ENCODE measurements at places on chromosomes 12 and 14. TPM values are rescaled to one million over a fixed set of nuclear protein-coding genes. Genes with fewer than 3 reads are reported as not detected.

GRCh38 chr14:22179190-22179589 is 409.8 kb downstream of the DAD1 start:
- DNase-seq, result no peak
- H3K36me3 ChIP-seq, result no peaks in the 10 kb centered on the region
- H3K4me3 ChIP-seq, result no peak overlapping the region
- peaks cover 25% of the 10 kb centered on the region for H3K4me1 ChIP-seq
- no peak overlapping the region for H3K27ac ChIP-seq
- H3K27me3 ChIP-seq, result no peaks in the 10 kb centered on the region

- H3K27me3 ChIP-seq, result no peaks in the 10 kb centered on the region
- peak overlapping the region; percentile 61 for H3K4me3 ChIP-seq
These were observed 238.3 kb downstream of the SLC41A2 start for GRCh38 chr12:104719700-104720338.

- H3K4me3 ChIP-seq, result no peak overlapping the region
- no peaks in the 10 kb centered on the region for H3K36me3 ChIP-seq
- no peak for DNase-seq
- H3K27ac ChIP-seq, result no peak overlapping the region
- H3K4me1 ChIP-seq, result peaks cover 30% of the 10 kb centered on the region
These were observed 38.8 kb upstream of the ATP23 start for GRCh38 chr12:57902478-57902969.

- no peaks in the 10 kb centered on the region for H3K36me3 ChIP-seq
- H3K4me3 ChIP-seq, result no peak overlapping the region
- no peak for DNase-seq
These were observed 86.2 kb downstream of the HELB start for GRCh38 chr12:66388517-66388916.

The KRAS gene
- 32.5 TPM for total RNA-seq

- peak overlapping the region; percentile 100 for H3K4me3 ChIP-seq
- H3K4me1 ChIP-seq, result peaks cover 50% of the 10 kb centered on the region
- peaks cover 56% of the 10 kb centered on the region for H3K36me3 ChIP-seq
- no peaks in the 10 kb centered on the region for H3K27me3 ChIP-seq
- DNase-seq, result no peak
These were observed 3.2 kb downstream of the PTGES3 start for GRCh38 chr12:56684745-56685359.

GRCh38 chr12:113684908-113685782 is 213.5 kb upstream of the LHX5 start:
- H3K4me3 ChIP-seq, result no peak overlapping the region
- no peaks in the 10 kb centered on the region for H3K4me1 ChIP-seq

GRCh38 chr12:41992692-41993215 is 151.9 kb downstream of the GXYLT1 start:
- DNase-seq, result no peak
- H3K36me3 ChIP-seq, result no peaks in the 10 kb centered on the region
- H3K27me3 ChIP-seq, result peaks cover 4% of the 10 kb centered on the region
- no peaks in the 10 kb centered on the region for H3K4me1 ChIP-seq
- no peak overlapping the region for H3K4me3 ChIP-seq
- H3K27ac ChIP-seq, result no peak overlapping the region

The C3AR1 gene
- total RNA-seq, result 5.4 TPM

DNA sequence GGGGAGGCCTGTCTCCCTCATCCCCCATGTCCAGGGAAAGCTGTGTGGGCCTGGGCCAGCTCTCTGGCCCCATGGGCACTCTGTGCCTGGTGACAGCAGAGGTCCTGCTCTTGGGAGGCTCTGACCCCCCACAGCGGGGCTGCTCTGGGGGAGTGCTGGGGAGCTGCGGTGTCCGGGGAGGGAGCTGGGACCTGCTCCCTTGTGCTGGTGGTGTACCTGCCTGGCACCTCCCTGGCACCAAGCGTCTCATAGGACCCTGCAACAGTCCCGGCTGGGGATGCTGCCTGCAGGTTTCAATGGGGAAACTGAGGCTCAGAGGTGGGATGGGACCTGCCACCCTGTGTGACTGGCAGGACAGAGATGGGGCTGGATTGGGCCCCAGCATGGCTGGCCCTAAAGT is 111.3 kb downstream of the KIF26A start:
- no peak overlapping the region for H3K4me3 ChIP-seq
- no peak overlapping the region for H3K27ac ChIP-seq
- H3K36me3 ChIP-seq, result no peaks in the 10 kb centered on the region
- H3K4me1 ChIP-seq, result no peaks in the 10 kb centered on the region
- no peaks in the 10 kb centered on the region for H3K27me3 ChIP-seq

DNA sequence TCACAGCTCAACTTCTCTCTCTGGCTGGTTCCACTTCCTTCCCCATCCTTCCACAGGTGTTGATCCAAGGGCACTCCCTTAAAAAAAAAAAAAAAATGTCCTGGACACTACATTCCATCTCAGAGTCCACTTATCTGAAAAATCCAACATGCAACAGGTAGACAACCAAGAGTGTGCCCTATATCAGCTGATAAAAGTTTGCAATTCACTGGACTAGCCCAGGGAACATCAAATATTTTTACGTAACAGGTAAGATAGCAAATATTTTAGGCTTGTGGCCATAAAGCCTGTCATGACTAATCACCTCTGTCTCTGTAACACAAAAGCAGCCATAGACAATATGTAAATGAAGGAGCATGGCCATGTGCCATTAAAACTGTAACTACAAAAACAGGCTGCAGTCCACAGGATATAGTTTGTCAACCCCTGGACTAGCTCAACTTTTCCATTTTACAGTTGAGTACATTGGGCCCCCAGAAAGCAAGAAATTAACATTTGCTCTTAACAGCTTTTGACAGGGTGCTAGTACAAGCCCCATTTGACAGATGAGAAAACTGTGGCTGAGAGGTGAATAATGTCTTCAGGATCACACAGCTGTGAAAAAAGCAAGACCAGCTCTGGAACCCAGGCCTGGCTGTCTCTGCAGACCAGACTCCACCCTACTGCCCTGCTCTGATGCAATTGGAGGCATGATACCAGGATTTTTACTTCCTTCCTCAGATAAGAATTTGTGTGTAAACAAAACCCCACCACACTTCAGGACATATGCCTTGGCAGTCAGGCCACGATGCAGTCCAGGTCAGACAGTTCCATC is 68.9 kb downstream of the CMKLR1 start:
- no peaks in the 10 kb centered on the region for H3K36me3 ChIP-seq
- no peak for DNase-seq
- H3K27ac ChIP-seq, result no peak overlapping the region
- peaks cover 6% of the 10 kb centered on the region for H3K27me3 ChIP-seq
- no peaks in the 10 kb centered on the region for H3K4me1 ChIP-seq

The OR6C74 gene
- total RNA-seq, result not detected

DNA sequence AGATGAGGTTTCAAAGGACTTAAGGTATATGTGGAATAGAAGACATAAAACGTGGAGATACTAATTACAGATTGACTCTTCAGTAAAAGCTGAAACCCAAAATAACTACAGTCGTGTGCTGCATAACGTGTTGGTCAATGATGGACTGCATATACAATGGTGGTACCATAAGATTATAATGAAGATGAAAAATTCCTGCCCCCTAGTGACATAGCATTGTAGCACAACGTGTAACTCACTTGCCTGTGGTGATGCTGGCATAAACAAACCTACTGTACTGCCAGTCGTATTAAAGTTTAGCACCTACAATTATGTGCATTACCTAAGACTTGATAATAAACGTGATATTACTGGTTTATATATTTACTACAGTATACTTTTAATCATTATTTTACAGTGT is 150.3 kb downstream of the LRRK2 start:
- H3K27ac ChIP-seq, result no peak overlapping the region
- H3K4me1 ChIP-seq, result no peaks in the 10 kb centered on the region
- H3K4me3 ChIP-seq, result no peak overlapping the region
- H3K27me3 ChIP-seq, result no peaks in the 10 kb centered on the region

The GALNT8 gene
- total RNA-seq, result 0.85 TPM

GRCh38 chr12:40689576-40689975 is 2.7 kb upstream of the CNTN1 start:
- H3K36me3 ChIP-seq, result no peaks in the 10 kb centered on the region
- no peaks in the 10 kb centered on the region for H3K4me1 ChIP-seq
- no peak overlapping the region for H3K4me3 ChIP-seq
- no peak for DNase-seq
- H3K27me3 ChIP-seq, result peaks cover 23% of the 10 kb centered on the region

- no peak overlapping the region for H3K4me3 ChIP-seq
- no peaks in the 10 kb centered on the region for H3K36me3 ChIP-seq
- no peak for DNase-seq
- no peak overlapping the region for H3K27ac ChIP-seq
- no peaks in the 10 kb centered on the region for H3K4me1 ChIP-seq
- no peaks in the 10 kb centered on the region for H3K27me3 ChIP-seq
These were observed 264.9 kb downstream of the SUDS3 start for GRCh38 chr12:118641249-118641648.

All from activated CD4-positive, alpha-beta T cell treated with anti-CD3 and anti-CD28 coated beads, Interleukin-2, amount 10 ng/mL, durations not matched to agents 7 days and 5 days (primary cell).